ENCODE measurements at places on chromosomes 6 and 20.

DNA sequence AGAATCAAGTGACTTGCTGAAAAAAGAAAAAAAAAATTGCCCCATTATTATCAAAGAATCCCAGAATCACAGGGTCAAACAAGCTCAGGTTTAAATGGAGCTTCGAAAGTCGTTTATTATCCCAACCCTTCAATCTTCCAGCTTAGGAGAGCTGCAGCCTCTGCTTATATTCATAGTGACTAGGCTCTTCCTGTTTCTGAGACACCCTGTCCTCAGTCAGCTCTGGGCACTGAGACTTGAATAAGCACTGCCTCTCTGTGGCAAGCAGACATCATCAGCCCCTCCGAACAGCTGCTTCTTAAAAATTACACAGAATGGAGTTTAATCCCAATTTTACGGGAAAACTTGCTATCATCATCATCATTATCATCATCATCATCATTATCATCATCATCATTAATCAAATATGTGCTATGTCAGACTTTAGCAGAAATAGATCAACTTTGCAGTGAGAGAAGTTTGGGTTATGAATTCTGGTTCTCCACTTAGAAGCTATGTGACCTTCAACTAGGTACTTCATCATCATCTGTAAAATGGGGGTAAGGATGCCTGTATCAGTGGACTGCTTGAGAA is 614.0 kb upstream of the SYNCRIP start:
- DNase-seq = no peak

DNA sequence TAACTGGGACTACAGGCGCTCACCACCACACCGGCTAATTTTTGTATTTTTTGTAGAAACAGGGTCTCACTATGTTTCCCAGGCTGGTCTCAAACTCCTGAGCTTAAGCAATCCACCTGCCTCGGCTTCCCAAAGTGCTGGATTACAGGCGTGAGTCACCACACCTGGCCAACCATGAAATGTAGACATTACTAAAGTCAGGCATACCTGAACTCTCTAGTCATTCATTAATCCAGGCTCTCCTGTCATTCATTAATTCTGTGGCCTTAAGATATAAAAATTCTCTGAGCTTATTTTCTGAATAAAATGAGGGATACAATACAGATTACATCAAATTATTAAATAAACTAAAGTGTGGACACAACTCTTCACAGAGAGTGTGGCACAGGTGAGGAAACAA is 159.7 kb downstream of the GMDS start:
- no peak for DNase-seq

- no peak for DNase-seq
Observed at GRCh38 chr20:3846378-3846739, 275 bp upstream of the MAVS start.

- DNase-seq = no peak
Observed at GRCh38 chr6:80725156-80725930, 618.9 kb downstream of the BCKDHB start.

DNA sequence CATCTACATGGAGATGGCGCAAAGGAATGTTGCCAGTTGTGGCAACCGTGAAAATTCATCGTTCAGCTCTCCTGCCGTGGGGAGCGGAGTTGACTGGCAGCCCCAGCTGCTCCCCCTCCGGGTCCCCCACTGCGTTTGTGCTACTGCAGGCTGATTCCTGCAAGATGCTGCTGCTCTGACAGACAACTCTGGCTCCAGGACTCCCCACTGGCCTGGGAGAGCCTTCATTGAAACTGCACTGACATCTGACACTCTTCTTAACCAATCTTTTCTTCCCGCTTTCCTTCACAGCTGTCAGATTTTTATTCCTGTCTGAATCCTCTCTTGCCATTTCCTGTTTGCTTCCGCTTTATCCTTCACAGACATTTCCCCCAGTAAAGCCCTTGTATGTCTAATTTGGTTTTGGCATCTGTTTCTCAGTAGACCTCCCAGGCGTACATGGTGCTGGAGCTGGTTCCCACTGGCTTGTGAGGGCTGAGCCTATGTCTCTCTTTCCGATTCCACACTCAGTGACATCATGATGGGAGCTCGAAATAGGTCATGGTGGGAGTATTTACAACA is 9.5 kb upstream of the ATRN start:
- DNase-seq = peak; percentile 21

GRCh38 chr6:11213422-11214021 is 18.9 kb downstream of the NEDD9 start:
- peak; percentile 67 for DNase-seq

- DNase-seq = no peak
Observed at GRCh38 chr6:69848552-69848951, 17.8 kb upstream of the COL19A1 start.

- DNase-seq = no peak
Observed at GRCh38 chr6:157877573-157878438, 54.8 kb downstream of the SNX9 start.

- DNase-seq = no peak
Observed at GRCh38 chr6:41437604-41438003, 102.2 kb downstream of the NCR2 start.

GRCh38 chr6:63785006-63785405 is 149.4 kb downstream of the PHF3 start:
- no peak for DNase-seq
